A549 treated with CpdA at 1 μM for 4 hours (cell line): ENCODE measurements at places on chromosomes 7 and 10. TPM values are rescaled to one million over a fixed set of nuclear protein-coding genes. Genes with fewer than 3 reads are reported as not detected.

Gene PRKCQ
- 4.0 to 5.1 TPM (median 4.4 TPM) in 5 replicates for total RNA-seq

Gene MBL2
- not detected in 5 replicates for total RNA-seq

Gene WNT8B
- 0.03 to 0.07 TPM in 2 of 5 replicates, not detected in the others for total RNA-seq

Gene HYAL4
- 0.08 to 0.13 TPM (median 0.09 TPM) in 3 of 5 replicates, not detected in the others for total RNA-seq

Gene MYOZ1
- total RNA-seq = 0.08 TPM in 1 of 5 replicates, not detected in the others

Gene PNLIP
- not detected in 5 replicates for total RNA-seq

Gene GCK
- total RNA-seq = 0.02 TPM in 1 of 5 replicates, not detected in the others

Gene ADCYAP1R1
- total RNA-seq = 0.02 to 0.05 TPM (median 0.04 TPM) in 4 of 5 replicates, not detected in the other

Gene CCDC172
- not detected in 5 replicates for total RNA-seq

Gene IL6
- total RNA-seq = 1.4 to 7.2 TPM (median 2.4 TPM) in 5 replicates

Gene GPR37
- 0.43 to 0.85 TPM (median 0.71 TPM) in 5 replicates for total RNA-seq
